Activated T-cell treated with anti-CD3 and anti-CD28 coated beads, Interleukin-2, amount 50 U/mL, for 48 hours (primary cell): ENCODE measurements at places on chromosomes 3 and 15.
A peak's percentile ranks its signal among the peaks of the same experiment; 100 is the strongest.

DNA sequence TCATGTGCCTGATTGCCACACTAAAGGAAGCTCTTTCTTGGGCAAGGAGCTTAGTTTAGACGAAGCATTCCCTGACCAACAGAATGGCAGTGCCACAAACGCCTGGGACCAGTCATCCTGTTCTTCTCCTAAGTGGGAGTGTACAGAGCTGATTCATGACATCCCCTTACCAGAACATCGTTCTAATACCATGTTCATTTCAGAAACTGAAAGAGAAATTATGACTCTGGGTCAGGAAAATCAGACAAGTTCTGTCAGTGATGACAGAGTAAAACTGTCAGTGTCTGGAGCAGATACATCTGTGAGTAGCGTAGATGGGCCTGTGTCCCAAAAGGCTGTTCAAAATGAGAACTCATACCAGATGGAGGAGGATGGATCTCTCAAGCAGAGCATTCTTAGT, 18.4 kb downstream of the SENP5 start:
- DNase-seq: peak; percentile 32

GRCh38 chr3:153892126-153892525, 229.1 kb upstream of the ARHGEF26 start:
- DNase-seq: no peak

GRCh38 chr15:99252326-99252725, 1.0 kb downstream of the LRRC28 start:
- no peak for DNase-seq

DNA sequence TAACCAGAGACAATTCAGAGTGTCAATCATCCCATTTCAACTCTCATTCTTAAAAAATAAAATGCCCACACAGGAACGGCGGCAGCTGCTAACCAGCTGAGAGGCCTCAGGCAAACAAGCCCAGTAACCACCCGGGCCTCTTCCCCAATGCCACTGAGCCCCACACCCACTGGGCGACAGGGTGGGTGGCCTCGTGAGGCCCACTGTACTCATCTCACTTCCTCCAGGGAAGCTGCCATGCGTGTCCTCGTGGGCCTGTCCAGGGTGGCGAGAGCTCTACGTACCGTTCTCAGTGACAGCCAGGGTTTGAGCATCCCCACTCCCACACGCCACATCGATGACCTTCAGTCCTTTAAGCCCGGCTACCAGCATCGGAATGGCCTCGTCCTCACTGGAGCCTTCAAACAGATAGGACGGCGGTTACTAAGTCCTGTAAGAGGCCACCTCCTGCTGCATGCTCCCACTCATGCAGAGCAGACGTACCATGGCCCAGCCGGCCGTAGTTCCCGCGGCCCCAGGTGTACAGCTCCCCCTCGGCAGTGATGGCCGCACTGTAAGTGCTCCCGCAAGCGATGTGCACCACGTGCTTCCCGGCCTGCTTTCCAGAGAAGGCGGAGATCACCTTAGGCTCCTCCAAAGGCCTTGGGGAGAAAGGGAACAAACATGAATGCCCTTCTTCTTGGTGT, 56.5 kb downstream of the HERC2 start:
- no peak for DNase-seq

DNA sequence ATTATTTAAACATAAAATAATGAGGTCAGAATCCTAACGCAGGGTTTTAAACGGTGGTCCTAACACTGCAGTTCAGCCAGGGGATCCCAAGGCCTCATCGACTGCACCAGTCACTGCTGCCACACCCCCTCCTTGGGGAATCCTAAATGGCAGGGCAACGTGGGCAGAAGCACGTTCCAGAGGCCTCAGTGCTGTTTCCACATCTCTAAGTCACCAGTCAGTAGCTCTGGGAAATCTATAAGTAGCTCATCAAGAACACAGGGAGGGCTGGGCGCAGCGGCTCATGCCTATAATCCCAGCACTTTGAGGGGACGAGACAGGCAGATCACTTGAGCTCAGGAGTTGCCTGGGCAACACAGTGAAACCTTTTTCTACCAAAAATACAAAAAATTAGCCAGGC, 47.5 kb downstream of the PRTG start:
- no peak for DNase-seq

DNA sequence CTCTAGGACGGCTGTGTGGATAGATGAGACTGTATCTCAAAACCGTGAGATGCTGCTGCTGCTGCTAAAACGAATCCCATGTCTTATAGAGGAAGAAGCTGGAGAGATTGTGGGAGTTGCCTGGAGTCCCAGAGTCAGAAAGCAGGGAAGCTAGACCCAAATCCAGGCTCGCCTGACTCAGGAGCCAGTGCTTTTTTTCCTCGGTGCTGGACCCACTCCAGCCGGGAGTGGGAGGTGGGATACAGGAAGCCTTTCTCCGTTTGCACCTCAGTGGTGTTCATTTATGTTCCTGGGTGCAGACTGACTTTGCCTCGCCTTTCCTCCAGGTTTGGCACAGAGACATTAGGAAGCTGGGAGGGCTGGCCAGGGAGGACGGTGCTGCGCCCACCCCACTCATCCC, 150.9 kb upstream of the LINGO1 start:
- DNase-seq: no peak

- peak; percentile 73 for DNase-seq
Observed at GRCh38 chr3:18424729-18425640, at the start of gene SATB1. TSS of gene SATB1 (minus strand) at chr3:18425339. CDS start at chr3:18420967, 4,372 bp downstream.

DNA sequence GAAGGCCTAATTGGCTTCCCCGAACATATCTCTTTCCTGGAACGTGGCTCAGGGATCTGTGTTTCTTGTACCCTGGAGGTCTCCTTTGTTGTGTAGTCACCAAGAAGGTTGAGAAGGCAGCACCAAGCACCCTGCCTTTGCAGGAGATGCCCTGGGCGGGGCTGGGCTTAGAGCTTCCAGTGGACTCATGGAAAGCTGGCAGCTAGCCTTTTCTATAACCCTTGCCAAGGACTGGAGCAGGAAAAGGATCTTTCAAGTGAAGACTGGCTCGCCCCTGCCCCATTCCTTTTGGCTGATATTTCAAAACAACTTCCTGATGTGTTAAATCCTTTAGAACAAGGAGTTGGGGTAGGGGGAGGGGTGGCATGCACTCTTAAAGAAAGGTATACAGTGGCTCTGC, 58.9 kb upstream of the EPHA6 start:
- DNase-seq: no peak

- DNase-seq: peak; percentile 33
Observed at GRCh38 chr3:11845651-11846050, 1.0 kb downstream of the TAMM41 start.
